GM10248 (cell line): ENCODE measurements at places on chromosomes 4 and X.

GRCh38 chr4:110668463-110669235 is 45.8 kb upstream of the PITX2 start:
- DNase-seq = no peak

DNA sequence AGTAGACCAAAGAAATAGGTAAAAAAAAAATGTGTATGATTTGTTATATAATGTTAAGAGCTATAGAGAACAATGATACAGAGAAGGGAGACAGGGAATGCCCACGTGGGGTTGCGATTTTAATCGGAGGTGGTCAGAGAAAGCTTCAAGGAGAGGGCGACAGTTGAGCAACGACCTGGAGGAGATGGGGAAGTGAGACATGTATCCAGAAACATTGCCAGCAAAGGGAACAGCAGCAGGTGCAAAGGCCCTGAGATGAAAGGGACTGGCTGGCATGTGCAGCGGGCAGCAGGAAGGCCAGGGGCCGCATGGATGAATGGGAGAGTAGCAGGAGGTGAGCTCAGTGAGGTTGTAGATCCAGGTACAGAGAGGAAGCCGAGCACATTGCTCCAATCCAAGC is 32.9 kb downstream of the NIPAL1 start:
- DNase-seq = no peak

DNA sequence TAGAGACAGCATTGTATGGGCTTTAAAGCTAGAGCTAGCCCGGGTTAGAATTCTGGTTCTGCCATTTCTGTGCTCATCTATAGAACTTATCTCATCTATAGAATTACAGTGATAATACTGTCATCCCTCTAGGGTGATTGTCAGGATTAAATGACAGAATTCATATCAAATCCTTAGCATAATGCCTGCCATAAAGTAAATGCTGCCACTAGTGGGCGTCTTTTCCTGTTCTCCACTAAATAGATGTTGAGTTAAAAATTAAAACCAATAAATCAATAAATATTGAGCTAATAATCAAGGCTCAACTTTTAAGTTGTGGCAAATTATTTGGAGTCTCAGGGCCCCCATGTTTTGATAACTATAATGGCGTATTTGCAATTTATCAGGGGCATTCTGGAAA is 19.7 kb downstream of the GRIA3 start:
- DNase-seq = no peak

- DNase-seq = no peak
Observed at GRCh38 chr4:153669838-153670237, 14.2 kb upstream of the TLR2 start.

GRCh38 chr4:112099701-112100297 is 45.5 kb upstream of the FAM241A start:
- peak; percentile 51 for DNase-seq

DNA sequence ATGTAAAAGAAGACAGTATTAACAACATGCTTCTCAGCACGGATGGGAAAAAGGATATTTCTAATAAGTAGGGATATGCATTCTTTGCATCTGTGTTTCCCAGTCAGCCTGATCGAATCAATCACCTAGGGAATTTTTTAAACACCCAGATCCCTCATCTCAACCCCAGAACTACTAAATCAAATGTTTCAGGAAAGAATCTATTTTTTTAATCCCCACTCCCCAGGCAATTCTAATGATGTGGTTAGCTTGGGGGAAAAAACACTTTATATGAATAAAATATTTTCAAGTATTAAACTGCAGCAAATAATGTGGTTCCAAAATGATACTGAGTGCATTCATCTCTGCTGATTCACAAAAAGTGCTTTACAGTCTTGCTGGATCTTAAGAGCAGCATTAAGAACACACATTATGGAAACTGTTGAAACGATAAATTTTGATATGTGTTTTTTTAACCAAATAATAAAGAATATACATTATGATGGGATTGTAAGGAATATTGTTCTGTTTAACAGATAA is 68.7 kb upstream of the GUCY1A1 start:
- no peak for DNase-seq

- DNase-seq = no peak
Observed at GRCh38 chrX:2230457-2230856, 270.3 kb downstream of the DHRSX start.

DNA sequence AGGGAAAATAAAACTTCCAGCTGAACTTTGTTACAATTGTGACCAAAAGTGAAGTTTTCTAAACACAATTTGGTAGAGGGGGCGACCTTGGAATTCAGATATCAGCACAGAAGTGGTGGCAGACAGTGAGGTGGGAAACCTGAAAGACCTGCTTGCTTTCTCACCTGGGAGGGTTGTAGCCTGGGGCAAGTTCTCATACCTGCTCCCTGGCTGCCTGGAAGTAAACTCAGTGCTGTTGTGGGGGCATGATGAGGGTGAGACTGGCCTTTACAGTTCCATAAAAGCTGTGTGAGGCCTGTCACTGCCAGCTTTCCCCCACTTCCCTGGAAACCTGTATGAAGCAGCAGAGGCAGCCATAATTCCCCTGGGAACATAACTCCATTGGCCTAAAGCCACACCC is 1180.2 kb downstream of the FAM133A start:
- DNase-seq = no peak

DNA sequence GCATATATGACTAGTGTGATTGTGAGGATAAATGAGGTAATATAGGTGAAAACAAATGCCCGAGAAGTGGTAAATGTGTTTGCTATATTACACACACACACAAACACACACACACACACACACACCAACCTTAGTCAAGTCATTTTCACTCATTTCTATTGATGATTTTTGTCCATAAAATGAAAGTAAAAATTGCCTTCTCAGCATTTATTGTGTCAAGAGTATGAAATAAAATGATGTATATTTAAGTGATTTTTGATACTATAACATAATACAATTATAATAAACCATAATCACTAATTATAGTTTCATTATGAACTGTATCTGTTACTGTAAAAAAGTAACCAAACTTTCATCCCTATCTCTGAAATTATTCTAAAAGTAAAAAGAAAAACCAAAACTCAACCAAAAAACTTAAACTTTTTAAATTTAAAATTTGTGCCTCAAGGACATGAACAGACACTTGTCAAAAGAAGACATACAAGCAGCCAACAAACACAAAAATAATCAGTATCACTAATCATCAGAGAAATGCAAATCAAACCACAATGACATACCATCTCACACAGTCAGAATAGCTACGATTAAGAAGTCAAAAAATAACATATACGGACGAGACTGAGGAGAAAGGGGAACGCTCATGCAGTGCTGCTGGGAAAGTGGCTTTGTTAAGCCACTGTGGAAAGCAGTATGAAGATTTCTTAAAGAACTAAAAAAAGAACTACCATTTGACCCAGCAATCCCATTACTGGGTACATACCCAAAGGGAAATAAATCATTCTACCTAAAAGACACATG is 601.0 kb downstream of the TMA16 start:
- no peak for DNase-seq
